HS-5 (cell line): ENCODE measurements at places on chromosomes 1 and 21.

DNA sequence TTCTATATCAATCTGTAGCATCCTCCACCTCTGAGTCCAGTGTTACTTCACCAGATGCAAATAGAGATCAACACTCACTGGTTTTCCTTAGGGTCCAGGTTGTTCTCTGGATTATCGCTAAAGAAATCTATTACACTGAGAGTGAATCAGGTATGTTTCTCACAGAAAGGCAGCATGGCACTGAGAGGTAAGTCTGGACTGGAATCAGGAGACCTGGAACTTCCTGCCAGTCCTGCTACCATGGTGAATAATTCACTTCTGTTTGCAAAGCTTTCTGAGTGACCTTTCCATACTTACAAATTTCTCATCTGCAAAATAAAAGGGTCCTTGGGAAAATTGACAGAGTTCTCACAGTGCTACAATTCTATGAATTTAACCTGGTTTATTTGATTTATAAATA is 1583.3 kb downstream of the MRPL39 start:
- no peak for DNase-seq

DNA sequence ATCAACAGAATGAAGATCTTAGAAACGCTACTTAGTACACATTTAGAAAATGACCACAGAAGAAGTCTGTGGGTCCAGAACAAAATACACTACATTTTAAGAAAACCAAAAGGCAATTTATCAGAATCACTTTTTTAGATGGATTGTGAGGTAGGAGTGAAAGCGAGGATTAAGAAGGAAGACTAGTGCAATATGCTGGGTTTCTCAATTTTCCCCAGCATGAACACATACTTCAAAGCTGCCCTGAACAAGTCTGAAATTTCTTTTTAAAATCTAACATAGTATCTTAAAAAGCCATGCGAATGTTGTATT is 200.5 kb downstream of the SLC45A1 start:
- no peak for DNase-seq

GRCh38 chr21:36113647-36114428 is 21.0 kb upstream of the CBR3 start:
- DNase-seq = no peak

GRCh38 chr1:70966018-70966638 is 81.5 kb downstream of the PTGER3 start:
- no peak for DNase-seq

GRCh38 chr1:164576291-164577271 is 17.6 kb downstream of the PBX1 start:
- DNase-seq = no peak

GRCh38 chr1:67535474-67535873 is 105.3 kb upstream of the SERBP1 start:
- DNase-seq = peak; percentile 61

DNA sequence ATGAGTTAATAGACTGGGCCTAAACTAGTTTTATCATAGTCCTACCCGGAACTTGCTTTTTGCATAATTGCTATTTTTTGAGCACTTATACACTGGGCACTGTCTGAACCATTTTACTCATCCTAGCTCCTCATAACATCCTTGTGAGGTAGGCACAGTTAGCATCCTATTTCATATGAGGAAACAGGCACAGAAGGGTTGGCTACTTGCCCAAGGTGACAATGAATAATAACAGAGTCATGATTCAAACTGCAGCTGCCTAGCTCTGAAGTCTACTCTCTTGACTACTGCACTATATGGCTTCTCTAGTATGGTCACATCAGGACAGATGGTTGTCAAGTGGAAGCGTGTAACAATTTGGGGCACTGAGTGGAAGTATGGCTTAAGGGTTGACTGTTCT is 18.2 kb upstream of the RC3H1 start:
- DNase-seq = peak; percentile 88

- DNase-seq = peak; percentile 67
These were observed 45.7 kb upstream of the PRDX6 start for GRCh38 chr1:173431304-173432045.

GRCh38 chr1:12450090-12450755 is 167.8 kb downstream of the DHRS3 start:
- no peak for DNase-seq

- no peak for DNase-seq
These were observed 64.0 kb downstream of the KIF21B start for GRCh38 chr1:200959411-200959921.
